ENCODE measurements at places on chromosomes 4 and X. TPM values are rescaled to one million over a fixed set of nuclear protein-coding genes. Genes with fewer than 3 reads are reported as not detected.

- no peak for DNase-seq
These were observed 4.4 kb downstream of the KIT start for GRCh38 chr4:54662123-54662522.

GRCh38 chr4:140863197-140863596 lies 107.0 kb upstream of the TBC1D9 start:
- DNase-seq, result no peak

DNA sequence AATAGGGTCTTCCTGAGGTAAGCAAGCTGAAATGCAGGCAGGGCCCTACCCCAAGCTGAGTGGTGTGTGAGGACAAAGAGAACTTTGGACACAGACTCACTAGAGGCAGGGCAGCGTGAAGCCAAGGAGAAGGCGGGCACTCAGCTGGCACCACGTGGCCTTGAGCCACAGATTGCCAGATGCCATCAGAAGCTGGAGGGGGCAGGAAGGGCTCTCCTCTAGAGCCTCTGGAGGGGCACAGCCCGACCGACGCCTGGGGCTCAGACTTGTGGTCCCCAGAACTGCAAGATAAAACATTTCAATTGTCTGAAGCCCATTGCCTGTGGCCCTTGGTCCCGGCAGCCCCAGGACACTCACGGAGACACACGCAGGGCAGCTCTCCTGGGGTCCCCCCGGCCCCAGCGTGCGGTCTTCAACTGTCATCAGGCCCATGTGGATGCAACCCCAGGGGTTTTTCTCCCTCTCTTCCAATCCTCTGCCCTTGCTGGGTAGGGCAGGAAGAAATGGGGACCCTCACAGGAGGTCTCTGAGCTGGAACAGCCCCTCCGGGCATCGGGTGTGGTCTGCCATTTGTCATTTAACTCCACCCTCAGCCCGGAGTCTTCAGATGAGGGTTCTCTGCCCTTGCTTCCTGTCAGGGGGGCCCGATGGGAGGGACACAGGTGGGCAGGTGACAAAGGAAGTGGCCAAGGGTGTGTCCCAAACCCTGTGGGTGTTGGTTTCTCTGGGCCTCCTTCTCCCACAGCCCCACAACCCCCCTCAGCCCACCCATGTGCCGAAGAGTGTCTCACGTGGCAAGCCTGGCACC lies 22.2 kb downstream of the HMX1 start:
- no peak for DNase-seq

DNA sequence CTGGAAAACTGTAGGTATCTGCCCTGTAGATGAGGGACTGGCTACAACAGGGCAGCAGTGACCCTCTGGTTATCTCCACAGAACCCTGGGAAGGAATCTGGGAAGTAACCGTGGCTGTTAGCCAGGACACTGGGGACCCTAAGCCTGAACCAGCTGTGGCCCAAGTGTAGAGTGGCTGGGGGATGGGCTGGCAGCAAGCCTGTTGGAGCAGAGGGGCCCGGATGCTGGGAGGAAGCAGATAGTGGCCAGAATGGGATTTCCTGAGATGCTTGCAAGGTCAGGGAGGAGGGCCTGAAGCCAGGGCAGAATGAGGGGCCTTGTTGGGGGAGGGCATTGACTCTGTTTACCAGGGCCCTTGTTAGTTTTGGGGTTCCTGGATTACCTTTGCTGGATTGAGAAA lies 161.0 kb upstream of the EOLA2 start:
- DNase-seq, result no peak

- DNase-seq, result no peak
These were observed 41.3 kb upstream of the MXD4 start for GRCh38 chr4:2303121-2303685.

DNA sequence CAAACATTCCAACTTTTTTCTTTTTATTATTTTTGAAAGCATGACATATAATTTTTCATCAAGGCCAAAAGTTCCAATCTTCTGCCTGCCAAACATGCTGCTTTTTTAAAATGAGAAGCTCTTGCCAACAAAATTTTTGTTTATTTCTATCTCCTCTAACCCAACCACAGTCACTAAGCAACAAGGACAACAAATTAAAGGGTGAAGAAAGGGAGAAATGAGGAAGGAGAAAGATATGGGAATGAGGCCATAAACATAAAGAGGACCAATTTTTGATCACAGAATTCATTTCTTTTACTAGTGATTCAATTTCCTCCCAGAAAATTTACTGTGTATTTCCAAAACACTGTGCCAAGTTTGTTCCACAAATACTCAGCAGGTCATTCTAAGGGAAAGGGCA lies 537.0 kb upstream of the DIAPH2 start:
- no peak for DNase-seq

DNA sequence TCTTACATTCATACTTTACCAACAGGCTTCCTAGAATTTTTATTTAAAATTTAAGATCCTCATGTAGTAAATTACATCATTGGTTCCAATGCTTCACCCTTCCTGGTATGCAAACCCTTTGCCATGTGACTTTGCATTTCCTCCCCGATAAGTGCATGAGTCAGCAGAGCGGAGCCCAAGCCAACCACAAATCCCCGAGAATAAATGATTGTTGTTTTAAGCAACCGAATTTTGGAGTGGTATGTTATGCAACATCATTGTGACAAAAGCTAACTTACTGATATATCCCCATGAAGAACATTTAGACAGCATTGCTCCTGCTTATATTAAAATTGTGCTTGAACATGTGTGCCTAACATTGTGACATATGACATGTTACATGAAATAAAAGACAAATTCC lies 199.4 kb upstream of the DDX53 start:
- no peak for DNase-seq

GRCh38 chrX:153762626-153763173 lies 1.3 kb upstream of the PLXNB3 start:
- no peak for DNase-seq

GRCh38 chr4:156243015-156243414 lies 289.3 kb upstream of the CTSO start:
- no peak for DNase-seq

GRCh38 chrX:31269914-31270313 lies 198.1 kb upstream of the FTHL17 start:
- no peak for DNase-seq

GRCh38 chr4:142307857-142308256 lies 538.2 kb downstream of the INPP4B start:
- no peak for DNase-seq

DNA sequence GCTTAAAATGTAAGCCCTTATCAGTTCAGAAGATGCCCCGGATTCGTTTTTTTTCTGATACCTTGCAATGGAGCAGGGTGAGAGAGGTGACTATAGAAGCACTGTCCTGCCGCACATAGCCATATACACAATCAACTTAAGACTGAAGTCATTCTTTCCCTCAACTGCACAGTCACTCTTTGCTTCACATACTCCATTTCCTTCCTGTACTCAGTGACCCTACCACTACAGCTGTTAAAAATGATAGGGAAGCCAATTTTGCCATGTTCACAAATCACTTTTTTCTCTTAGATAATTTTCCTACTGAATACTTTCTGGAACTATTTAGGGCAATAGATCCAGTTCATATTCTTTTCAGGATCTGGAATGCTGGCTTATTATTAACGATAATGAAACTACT lies 300.0 kb downstream of the ANK2 start:
- DNase-seq, result no peak

DNA sequence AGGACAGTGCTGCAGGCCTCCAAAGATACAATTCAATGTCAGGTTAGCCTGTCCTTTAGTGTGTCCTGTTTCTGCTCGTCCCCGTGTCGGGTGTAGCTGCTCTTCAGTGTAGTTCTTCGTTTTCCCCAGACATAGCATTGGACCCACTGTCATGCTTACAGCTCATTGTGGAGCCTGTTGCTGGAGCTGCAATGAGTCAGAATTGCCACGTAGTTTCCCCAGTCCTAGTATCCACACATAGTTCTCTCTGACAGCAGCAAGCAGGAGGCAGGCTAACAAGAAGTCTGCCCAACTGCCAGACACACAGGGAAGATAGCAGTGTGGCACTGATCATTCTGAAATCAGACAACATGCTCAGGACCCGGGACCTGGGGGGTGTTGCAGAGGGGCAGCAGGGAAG lies 49.2 kb downstream of the MOSPD2 start:
- no peak for DNase-seq

DNA sequence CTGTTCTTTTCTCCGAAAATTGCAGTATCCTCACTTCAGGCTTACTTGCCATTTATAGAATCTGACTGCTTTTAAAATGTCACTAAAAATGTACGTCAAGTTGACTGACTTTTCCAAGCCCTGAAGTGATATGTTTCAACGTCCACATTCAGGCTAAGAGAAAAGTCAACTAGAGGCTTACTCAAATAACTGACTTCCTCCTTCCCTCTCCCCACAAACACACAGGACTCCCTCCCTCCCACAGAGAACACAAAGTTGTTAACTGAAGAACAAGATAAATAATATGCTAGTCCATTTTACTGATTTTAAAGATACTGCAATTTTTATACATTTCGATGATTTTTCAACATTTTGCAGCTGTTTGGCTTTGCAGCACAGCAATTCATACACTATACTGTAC lies 13.8 kb upstream of the CDKL2 start:
- no peak for DNase-seq

- peak; percentile 1 for DNase-seq
These were observed 1.3 kb upstream of the FHIP1A start for GRCh38 chr4:151407466-151408379.

- DNase-seq, result no peak
These were observed 37.3 kb upstream of the TRIM2 start for GRCh38 chr4:153166716-153167501.

DNA sequence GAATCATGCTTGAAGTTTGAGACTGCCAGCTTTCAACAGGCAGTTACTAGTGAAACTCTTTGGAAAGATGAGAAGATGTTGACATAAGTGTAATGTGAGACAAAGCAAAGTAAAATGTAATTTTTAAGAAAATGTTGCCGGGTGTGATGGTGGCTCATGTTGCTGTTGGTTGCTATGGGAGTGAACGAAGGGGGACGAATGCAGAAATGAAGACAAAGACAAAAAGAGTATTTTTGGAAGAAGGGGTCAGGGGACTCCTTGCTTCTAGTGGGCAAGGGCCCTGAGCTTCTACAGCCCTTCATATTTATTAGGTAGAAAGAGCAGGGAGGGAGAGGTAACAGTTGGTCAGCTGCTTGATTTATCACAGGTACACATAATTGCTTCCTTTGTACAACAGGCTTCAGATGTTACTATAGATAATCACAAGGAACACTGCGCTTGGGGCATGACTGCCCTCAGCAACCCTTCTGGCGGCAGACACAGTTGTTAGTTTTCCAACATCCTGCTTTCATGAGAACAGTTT lies 11.9 kb upstream of the UGDH start:
- DNase-seq, result no peak

GRCh38 chr4:10085828-10086505 lies 30.6 kb downstream of the WDR1 start:
- no peak for DNase-seq

DNA sequence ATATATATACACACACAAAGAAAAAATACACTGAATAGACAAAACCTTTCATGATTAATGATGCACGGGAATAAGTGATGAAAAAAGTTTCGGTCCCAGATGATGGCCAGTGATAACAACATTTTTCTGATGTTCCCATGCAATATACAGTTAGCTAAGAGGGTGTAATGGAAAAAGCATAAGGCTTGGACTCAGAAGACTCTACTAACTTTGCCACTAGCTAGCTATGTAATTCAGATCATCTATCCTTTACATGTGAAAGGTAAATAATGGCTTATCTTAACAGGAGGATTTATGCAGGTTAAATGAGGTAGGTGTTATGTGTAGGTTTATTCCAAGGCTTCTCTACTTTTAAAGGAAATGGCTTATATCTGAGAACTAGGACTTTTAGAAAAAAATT lies 4.3 kb downstream of the RPS3A start:
- DNase-seq, result no peak

DNA sequence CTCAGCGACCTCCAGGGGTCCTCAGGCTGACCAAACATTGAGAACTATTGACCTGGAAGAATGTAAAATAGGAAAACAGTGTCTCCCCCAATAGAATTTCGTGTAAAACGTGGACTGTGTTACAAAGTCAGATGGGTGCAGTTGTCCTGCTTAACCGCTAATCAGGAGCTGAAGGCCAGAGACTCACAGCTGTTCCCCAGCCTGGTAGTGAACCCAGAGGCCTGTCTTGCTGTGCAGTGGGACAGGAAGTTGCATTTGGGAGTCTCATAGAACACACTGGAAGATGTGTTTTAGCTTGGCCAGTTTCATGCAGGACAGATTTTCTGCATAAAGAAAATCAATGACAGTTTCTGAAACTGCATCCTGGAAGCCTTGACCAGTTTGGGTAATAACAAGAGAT lies 151.5 kb downstream of the PTTG2 start:
- no peak for DNase-seq

DNA sequence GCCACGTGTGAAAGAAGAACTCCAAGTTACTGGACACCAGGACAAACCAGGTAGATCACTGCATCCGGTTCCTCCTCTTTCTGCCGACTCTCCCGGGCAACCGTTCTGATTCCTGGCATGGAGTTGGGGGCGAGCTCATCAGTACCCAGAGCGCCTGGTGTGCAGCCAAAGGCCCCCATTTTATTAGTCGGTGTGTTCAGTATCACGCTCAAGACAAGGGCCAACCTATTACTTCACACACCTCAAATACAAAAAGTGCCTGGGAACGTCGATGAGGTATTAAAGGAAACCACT lies 2.8 kb upstream of the CTBP1 start:
- DNase-seq, result no peak

DNA sequence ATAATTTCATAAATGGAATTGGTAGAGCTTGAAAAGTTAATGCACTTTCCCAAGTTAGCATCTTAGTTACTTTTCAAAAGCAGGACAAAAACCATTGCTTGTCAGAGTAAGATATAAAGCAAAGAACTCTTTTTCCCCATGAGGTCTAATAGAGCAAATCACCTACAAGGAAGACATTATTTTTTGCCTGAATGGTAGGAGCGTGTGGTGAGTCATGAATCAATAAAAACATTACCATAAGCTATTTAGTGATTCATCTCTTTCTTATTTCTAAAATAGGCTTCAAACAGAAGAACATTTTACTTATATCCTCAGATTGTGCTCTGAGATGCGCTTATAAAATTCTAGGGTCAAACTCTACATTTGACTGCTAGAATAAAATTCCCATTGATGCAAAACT lies 109.4 kb upstream of the GPRIN3 start:
- DNase-seq, result no peak

GRCh38 chr4:112110059-112110425 lies 35.2 kb upstream of the FAM241A start:
- DNase-seq, result no peak

GRCh38 chrX:45807572-45808425 lies 607.1 kb upstream of the DIPK2B start:
- no peak for DNase-seq

GRCh38 chr4:91092398-91092980 lies 965.3 kb downstream of the CCSER1 start:
- DNase-seq, result no peak

Gene PDGFC
- polyA plus RNA-seq, result 63.3 TPM

Gene CSAG1
- polyA plus RNA-seq, result not detected

Gene NPNT
- polyA plus RNA-seq, result 175 TPM

Gene PDZD4
- polyA plus RNA-seq, result 10.5 TPM

Gene UPF3B
- 32.2 TPM for polyA plus RNA-seq

Gene ZNF157
- polyA plus RNA-seq, result 0.67 TPM

Gene PDLIM3
- 4.9 TPM for polyA plus RNA-seq

Gene ARSJ
- polyA plus RNA-seq, result 17.1 TPM

Gene SLC2A9
- 10.6 TPM for polyA plus RNA-seq

Gene APLN
- 5.2 TPM for polyA plus RNA-seq

Gene LCORL
- 24.3 TPM for polyA plus RNA-seq

Gene FAM156B
- 20.0 TPM for polyA plus RNA-seq

Gene PPP4R3C
- polyA plus RNA-seq, result not detected

Gene BEX1
- 66.6 TPM for polyA plus RNA-seq

Gene GRIA3
- 2.3 TPM for polyA plus RNA-seq

Gene ADH7
- not detected for polyA plus RNA-seq

Gene ASB11
- 0.08 TPM for polyA plus RNA-seq

Gene RASL11B
- 37.3 TPM for polyA plus RNA-seq

Gene FAM149A
- polyA plus RNA-seq, result 63.0 TPM

Gene SMAD1
- polyA plus RNA-seq, result 62.1 TPM
